ENCODE measurements at places on chromosomes 4 and X. TPM values are rescaled to one million over a fixed set of nuclear protein-coding genes. Genes with fewer than 3 reads are reported as not detected.

- DNase-seq: no peak
Measured at GRCh38 chr4:184693056-184693455, 40.8 kb downstream of the CENPU start.

- DNase-seq: no peak
Measured at GRCh38 chr4:186845137-186845842, 121.6 kb upstream of the FAT1 start.

DNA sequence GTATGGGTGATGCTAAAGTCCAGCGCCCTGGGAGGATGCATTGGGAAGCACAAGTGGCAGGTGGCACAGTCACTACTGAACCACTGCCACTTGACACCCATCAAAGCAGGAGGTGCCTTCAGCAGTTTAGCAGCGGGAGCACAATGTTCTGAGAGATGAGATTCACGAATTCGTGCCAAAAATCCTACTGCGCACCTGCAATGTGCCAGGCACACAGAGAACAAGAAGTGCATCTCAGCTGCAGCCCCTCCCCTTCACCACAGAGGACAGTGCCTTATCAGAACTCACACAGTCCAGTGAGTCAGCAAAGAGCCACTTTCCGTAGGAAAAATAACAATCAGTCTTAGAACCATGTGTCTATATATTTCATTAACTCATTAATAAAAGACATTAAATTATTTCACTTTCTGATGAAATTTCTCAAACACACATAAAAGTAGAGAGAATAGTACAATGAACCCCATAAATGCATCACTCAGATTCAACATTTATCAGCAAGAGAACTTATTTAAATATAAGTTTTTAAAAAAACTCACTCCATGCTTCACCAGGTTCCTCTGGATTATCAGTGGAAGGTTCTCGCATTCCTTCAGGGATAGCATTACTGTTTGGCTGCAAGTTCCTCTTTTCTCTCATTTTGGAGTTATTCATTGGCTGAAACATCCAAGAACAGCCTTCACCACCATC, 47.0 kb downstream of the BEND2 start:
- DNase-seq: no peak

DNA sequence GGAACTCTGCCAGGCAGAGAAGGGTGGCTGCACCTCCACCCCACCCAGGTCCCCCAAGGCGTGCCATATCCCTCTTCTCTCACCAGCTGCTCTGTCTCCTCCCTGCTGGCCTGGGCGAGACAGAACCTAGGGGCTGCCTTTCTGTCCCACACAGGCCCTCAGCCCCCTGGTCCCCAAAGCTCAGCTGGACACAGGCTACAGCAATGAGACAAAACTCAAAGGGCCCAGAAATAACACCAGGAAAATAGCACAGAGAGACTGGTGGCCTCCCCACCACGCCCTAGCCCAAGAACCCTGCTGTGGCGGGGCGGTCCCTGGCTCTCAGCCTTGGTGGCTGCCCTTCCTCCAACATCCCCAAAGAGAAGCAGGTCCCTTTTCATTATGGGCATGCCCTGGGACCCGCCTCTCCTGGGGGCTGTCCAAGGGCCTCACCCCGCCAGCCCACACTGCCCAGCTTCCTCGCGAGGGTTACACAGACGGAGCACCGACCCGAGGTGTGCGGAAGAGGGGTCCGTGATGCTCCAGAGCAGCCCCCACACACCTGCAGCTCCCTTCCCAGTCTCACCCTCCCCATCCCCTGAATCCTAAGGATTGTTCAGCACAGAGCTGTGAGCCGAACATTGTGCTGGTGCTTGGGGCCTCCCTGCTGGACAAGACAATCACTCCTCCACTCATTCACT, 67.7 kb upstream of the HMX1 start:
- DNase-seq: no peak

The FAM9B gene
- total RNA-seq: not detected

The GLRA2 gene
- not detected for total RNA-seq
